D341Med (cell line): ENCODE measurements at places on chromosomes 12 and 14.

GRCh38 chr12:123879101-123879500, 93.5 kb downstream of the CCDC92 start:
- DNase-seq = no peak

DNA sequence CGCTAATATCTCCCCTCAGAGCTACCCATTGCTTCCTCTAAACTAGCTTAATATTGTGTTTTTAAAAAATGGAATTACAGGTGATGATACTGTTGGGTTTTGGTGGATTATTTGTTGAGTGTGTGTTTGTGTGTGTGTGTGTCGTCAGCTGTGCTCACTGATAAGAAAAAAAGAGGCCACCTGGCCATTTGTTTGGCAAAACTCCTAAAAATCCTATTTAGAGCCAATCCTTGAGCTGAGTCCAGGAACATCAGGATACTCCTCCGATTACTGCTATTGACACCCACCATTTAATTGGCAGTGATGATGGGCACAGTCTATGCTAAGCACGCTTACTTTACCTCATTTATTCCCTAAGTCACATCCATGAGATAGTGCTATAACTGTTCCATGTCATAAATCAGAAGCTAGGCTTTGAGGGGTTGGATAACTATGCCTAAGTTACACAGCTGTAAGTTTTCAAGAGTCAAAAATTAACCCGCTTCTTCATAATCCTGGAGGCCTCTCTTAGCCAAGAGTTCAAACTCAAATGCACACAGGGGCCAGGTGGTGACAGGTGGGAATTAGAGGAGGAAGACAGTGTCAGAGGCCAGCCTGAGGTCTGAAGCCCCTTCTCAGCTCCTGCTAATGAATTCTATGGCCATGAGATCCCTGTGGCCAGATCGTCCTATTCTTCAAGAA, 1026.6 kb upstream of the TMEM132C start:
- DNase-seq = no peak

GRCh38 chr12:42785944-42786343, 196.4 kb upstream of the PRICKLE1 start:
- no peak for DNase-seq

GRCh38 chr14:73725116-73726024, 11.2 kb upstream of the PNMA1 start:
- peak; percentile 42 for DNase-seq

GRCh38 chr14:67313153-67313552, 46.5 kb downstream of the ATP6V1D start:
- DNase-seq = no peak

GRCh38 chr12:101598483-101598882, 3.7 kb downstream of the MYBPC1 start:
- DNase-seq = no peak

GRCh38 chr14:92492258-92492657, 21.3 kb upstream of the RIN3 start:
- DNase-seq = no peak

- no peak for DNase-seq
Observed at GRCh38 chr14:94213021-94213420, 38.9 kb downstream of the PPP4R4 start.
